ENCODE measurements at places on chromosomes 3 and 15.

- peak; percentile 48 for DNase-seq
These were observed 1.2 kb downstream of the HRH1 start for GRCh38 chr3:11155341-11156025.

DNA sequence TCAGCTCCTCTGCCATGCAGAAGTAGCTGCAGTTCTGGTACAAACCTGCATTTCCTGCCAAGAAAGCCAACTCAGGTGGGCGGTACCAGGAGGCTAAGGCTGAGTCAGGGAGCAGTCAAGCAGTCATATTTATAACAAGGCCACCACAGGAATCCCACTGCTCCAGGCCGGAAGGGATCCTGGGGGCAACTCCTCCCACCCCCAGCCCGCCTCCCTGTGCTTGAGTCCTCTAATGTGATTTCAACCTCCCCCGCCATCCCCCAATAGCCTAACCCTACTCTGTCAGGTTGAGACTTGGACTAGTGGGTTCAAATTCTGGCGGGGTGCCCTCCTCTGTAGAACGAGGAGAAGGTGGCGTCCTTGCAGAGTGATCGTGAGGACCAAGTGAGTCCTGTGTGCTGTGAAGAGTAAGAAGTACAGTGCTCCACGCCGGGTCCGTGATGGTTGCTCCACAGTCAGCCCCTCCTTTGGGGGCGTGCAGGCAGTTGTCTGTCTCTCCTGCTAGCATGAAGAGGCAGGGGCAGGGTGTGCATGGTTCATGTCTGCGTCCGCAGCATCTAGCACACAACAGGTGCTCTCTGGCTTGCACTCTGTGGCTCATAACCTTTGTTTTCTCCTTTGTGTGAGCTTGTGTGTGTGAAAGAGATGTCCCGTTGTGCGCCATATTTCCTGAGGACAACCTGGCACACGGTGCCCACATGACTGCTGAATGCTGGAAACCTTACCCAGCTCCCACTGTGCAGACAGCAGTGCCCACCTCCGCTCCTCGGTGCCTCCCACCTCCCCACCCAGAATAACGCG lies 78.3 kb downstream of the SMAD6 start:
- DNase-seq = no peak

DNA sequence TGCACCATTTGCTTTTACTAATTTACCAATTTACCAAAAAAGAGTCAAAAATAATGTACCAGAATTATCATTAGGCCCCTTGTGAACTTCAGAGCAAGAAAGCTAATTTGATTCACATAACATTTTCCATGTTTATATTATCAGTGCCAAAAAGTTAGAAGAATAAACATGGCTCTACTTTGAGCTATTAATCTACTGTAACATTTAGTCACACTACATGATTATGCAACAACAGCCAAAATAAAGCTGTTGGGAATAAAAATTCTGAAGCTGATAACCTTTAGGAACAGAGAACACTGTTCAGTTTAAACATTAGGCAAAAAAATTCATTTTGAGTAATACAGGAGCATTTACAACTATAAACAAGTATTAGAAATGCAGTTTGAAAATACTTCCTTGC lies 63.6 kb downstream of the PROS1 start:
- no peak for DNase-seq

GRCh38 chr15:59550956-59551355 lies 60.6 kb upstream of the GCNT3 start:
- DNase-seq = no peak

- DNase-seq = no peak
These were observed 58.1 kb upstream of the SLC6A6 start for GRCh38 chr3:14344351-14344750.

DNA sequence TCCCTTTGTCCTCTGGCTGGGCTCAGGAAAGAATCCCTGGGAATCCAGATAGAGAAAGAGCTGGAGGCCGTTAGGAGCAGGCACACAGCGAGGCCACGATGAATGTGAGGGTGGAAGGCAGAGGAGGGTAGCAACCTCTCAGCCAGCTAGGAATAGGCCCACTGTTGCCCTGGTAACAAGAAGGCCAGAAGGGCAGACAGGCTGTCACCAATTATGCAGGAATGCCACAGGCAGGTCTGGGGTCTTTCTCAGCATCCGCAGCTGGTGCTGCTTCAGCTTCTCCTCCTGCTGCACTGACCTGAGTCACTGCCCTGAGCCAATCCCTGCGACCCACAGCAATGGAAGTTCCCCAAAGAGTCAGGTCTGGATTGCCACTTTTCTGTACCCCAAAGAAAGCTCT lies 62.8 kb upstream of the C3orf80 start:
- no peak for DNase-seq

DNA sequence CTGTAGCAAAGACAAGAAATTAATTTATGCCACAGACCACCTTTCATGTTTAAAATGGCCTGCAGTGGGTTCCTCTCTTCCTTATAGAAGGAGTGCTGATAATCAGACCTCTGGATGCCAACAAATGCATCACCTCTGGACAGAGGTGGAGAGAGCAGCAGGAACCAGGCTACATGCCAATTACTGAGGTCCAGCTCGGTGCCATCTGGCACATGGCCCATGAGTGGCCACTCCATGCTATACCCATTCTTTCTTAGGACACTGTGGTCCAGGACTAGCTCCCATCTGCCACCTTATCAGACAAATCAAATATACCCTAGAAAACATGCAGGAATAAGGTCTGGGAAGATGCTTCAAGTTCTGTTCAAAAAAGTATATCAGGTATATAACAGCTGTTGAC lies 60.7 kb downstream of the TBC1D2B start:
- DNase-seq = no peak

- DNase-seq = no peak
These were observed 47.3 kb downstream of the ZDHHC19 start for GRCh38 chr3:196163666-196164493.

- DNase-seq = no peak
These were observed 160.1 kb upstream of the IL12A start for GRCh38 chr3:159828542-159828943.

DNA sequence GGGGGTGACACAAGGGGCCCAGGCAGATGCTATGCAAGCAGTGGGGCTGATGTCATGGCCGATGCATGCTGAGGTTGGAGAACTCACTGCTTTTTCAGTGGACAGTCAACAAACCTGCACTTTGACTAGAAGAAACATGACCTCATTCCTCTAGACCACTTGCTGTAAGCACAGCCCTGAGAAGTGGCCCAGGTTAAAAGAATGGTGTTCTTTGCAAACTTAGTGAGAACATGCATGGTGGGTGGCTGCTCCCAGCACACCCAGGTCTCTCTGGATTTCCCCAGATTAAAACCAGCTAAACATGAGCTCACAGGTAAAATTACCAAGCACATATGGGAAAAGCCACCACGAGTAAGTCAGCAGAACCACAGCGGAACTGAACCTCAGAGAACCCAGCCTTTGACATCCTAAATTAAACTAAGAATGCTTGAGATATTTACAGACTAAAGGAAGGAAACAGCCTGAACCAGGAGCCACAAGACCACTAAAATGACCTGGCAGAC lies 15.5 kb downstream of the DLEC1 start:
- DNase-seq = no peak

DNA sequence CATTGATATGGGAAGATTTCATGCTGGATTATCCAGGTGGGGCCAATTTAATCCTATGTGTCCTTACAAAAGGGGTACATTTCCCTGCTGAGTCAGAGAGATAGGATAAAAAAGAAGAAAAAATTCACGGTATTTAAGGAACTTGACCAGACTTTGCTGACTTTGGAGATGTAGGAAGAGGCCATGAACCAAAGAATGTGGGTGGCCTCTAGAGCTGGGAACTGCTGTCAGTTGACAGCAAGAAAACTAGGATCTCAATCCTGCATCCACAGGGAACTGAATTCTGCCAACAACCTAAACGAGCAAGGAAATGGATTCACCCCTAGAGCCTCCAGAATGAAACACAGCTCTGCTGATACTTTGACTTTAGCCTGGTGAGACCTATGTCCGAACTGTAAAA lies 148.1 kb upstream of the SLC24A5 start:
- no peak for DNase-seq

DNA sequence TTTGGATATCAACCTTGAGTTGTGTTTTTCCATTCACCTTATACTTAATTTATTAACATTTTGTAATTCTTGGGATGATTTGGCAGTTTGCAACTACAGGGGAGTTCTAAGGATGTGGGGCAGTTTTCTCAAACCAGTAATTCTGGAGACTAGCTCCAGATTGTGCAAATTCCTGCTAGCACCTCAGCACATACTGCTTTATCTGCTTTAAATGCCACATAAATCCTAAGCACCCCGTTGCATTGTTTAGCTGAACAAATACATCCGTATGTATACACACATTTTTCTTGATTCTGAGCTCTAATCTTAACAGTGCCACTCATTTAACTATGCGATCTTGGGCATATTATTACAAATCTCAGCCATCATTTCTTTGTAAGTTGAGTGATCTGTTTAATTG lies 16.9 kb upstream of the UTS2B start:
- no peak for DNase-seq

GRCh38 chr3:124552224-124552623 lies 178.0 kb upstream of the UMPS start:
- DNase-seq = no peak

DNA sequence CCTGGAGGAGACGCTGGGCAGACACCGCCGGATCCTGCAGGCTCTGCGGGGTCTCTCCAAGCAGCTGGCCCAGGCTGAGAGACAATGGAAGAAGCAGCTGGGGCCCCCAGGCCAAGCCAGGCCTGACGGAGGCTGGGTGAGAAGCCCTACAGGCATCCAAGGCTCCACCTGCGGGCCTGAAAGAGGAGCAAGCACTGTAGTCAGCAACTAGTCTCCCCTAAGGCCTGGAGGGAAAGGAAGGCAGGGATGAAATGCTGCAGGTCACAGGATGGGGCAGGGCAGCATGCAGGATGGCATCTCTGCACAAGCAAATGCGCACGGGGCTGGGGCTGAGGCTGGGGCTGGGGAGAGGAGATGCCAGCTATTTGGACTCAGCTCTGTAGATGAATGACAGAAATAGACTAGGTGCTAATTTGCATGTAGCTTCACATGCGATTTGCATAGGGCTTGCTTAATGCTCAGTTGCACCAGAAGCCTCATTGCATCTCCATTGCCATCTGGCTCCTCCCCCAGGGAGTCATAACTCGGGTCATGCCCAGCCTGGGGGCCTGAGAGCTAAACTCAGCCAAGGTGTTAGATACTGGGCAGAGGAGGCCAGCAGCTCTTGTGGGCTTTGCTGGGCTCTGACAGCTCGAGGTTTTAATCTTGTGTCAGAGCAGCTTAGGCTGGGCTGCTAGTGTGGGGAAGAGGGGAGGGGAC lies 5.2 kb upstream of the CPLX3 start:
- DNase-seq = no peak

DNA sequence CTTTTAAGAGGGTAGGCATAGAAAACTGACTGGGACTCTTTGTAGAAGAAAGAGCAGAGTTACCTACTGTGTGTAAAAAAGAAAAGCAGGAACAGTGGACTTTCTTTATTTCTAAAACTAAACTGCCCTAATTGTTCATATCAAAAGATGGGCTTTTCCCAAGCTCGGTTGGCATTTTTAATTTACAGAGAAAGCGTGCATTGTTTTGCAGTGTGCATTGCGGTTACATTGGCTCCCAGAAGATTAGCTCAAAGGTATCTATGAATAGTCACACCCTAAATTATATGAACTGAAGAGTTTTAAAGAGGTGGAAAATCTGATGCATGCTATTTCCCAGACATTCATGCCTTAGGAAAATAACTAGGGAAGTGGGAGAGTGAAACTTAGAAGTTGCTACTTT lies 36.5 kb downstream of the MITF start:
- DNase-seq = no peak

DNA sequence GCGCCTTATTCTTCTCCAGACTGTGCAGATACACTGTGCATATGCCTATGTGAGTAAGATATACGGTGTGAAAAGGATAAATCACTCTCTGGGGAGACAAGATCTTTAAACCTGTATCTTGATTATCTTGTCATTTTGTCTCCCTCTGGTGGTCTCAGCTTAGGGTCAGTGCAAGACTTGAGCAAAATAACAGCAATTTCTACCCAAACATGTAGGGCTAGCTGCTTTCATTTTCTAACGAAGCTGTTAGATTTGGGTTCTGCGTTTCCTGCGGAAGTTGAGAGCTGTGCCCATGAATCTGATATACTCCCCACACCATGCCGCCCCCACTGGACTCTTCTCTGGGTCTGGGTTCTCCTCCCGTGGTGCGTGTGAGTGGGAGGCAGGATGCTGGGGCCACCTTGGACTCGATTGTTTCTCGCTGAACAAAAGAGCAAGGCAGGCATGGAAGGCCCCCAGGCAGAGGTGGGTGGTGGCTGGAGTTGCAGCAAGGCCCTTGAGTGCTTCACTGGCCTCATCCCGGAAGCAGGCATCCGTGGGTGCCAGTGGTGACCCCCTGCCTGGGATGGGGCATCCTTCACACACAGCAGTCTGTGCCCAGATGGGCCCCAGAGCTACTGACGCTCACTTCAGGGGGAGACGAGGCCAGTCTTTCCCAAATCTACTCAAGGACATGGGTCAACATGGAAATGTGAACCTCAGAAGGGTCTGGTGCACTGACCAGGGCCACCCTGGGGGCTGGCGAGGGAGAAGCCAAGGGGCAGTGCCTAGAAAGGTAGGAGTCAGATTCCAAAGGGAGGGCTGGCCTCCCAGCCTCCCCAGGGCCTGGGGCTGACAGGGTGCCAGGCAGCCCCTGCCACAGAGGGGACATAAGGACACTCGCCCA lies 179.6 kb downstream of the NSMCE3 start:
- DNase-seq = no peak

- no peak for DNase-seq
These were observed 40.5 kb downstream of the STT3B start for GRCh38 chr3:31573036-31573779.

GRCh38 chr3:115169808-115170207 lies 22.7 kb upstream of the ZBTB20 start:
- DNase-seq = no peak

DNA sequence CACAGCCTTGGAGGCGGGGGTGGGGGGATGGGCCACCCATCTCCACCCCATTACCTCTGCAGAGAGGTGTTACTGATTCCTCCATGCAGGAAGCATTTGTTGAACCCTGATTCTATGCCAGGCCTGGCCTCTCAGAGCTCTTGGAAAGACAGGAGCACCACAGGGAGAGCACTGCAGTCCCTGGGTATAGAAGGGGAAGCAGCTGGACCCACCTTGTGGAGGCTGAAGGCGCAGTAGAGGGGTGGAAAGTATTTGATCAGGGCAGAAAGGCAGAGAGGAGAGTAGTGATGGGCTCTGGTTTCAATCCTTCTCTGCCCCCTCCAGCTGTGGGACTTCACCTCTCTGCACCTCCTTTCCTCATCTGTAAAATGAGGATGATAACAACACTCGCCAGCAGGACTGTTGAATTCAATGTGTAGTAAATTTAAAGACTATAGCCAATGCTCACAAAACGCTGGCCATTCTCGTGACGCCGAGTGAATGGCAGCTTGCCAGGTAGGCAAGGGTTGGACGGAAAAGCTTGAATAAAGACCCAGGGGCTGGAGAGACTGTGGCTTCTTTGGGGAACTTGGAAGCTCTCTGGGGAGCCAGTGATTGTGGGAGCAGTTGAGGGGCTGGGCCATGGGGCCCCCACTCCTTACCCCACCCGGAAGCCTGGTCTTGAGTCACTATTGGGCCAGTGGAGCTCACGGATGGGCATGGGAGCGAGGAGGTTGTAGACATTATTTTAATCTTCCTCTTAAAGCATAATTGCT lies 8.0 kb upstream of the CCDC33 start:
- DNase-seq = no peak

GRCh38 chr15:78243491-78243941 lies 9.2 kb upstream of the ACSBG1 start:
- DNase-seq = no peak

- DNase-seq = no peak
These were observed 2.5 kb downstream of the GXYLT2 start for GRCh38 chr3:72890166-72890925.

GRCh38 chr3:85164436-85164835 lies 205.6 kb downstream of the CADM2 start:
- no peak for DNase-seq

- no peak for DNase-seq
These were observed 214.2 kb upstream of the PROK2 start for GRCh38 chr3:71998995-71999673.
